ENCODE measurements at places on chromosomes 13 and 19.

- DNase-seq: no peak
These were observed 437.0 kb downstream of the SUCLA2 start for GRCh38 chr13:47564041-47564440.

DNA sequence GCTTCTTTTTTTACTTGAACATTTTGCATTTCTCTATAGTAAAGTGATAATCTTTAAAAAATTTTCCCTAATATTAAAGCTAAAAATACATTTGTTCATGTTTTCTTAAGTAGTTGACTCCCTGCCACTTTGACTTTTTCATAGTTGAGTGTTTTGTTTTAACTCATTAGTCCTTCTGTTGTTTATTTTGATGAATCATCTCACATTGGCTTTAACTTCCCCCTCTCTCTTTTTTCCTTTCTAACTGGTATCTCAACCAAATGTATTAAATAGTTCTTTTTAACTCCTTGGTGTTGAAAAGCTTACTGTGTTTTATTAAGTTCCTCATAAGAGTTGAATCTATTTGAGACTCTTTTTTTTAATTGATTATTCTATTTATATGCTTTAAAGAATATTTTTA is 2.8 kb downstream of the TNFSF13B start:
- no peak for DNase-seq

GRCh38 chr19:43774103-43774939 is 6.5 kb downstream of the KCNN4 start:
- no peak for DNase-seq

DNA sequence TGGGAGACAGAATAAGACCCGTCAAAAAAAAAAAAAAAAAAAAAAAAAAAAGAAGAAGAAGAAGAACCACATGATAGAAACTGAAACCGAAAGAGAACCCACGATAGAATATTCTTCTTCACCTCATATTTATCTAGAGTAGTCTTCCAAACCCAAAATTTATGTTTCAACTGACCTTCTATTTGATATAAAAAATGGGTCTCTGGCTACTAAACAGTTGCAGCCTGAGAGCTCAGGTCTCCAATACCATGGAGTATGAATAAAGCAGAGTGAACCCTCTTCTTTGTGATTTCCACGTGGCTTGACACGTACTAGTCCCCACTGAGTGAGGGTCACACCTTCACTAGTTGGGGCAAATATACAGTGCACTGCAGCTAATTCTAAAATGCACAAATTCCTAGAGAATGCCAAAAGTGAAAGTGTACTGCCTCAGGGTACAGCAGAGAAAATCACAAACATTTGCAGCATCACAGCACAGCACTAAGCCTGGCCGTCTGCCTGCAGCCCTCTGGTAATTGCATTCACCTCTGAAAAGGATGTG is 30.8 kb upstream of the RFC3 start:
- DNase-seq: no peak

- peak; percentile 13 for DNase-seq
These were observed 802.2 kb upstream of the MIR17HG start for GRCh38 chr13:90545070-90545840.

- peak; percentile 23 for DNase-seq
These were observed 11.3 kb upstream of the FFAR2 start for GRCh38 chr19:35436477-35437405.
